ENCODE measurements at places on chromosomes 6 and 20.

DNA sequence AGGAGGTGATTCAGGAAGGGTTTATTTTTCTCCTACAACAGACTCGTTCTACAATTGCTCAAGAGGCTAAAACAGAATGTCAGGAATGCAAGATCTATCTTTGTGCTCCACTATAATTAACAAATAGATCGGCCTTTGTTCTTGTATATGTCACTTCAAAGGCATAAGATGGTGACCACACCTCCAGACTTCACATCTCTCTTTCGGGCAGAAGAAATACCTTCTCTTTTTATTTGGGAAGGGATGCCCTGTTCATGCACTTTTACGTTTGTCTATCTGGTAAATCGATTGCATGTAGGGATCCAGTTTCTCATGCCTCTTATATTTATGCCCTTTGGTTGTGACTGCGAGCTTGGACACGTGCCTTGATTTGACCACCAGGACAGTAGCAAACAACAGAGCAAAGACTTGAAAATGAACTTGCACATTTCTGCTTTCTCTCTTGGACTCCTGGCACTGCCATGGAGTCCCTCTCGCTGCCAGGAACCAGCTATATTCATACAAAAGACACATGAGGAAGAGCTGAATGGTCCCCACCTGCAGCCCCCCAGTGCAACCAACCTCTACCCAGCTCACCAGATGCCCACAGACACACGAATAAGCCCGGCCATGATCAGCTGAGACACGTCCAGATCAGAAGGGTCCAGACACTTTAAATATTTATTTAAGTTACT, 219.8 kb upstream of the STXBP5 start:
- no peak for DNase-seq

DNA sequence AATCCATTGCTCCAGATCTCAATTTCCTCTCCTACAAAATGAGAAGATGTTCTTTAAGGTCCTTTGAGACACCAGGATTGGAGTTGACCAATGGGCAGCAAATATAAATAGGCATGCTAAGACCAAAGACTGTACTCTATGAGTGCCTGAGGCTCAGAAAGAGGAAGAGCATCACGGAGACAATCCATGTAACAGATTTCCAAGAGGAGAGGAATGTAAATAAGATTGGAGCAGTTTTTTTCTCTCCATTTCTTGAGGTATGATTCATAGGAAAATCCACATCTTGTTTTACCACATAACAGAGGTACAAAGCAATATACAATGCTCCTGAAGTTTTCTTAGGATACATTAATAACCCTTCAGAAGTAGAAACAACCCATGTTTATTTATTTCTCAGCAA, 109.8 kb downstream of the UBE3D start:
- no peak for DNase-seq

DNA sequence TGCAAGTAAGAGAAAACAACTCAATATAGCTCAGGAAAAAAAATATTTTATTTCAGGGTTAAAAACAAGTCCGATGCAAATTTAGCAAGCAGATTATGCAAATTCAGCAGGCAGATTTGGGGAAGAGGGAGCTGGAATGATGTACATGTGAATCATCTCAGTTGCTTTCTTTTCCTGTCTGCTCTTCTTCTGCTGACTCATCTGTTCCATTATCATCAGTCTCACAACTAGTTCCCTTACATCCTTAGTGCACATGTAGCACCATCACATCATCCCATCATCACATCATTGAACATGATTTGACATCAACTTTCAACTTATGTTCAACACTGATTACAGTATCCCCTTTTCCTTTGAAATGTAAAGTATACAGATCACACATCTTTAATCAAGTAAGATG, 11.5 kb upstream of the DEFB113 start:
- DNase-seq, result no peak

DNA sequence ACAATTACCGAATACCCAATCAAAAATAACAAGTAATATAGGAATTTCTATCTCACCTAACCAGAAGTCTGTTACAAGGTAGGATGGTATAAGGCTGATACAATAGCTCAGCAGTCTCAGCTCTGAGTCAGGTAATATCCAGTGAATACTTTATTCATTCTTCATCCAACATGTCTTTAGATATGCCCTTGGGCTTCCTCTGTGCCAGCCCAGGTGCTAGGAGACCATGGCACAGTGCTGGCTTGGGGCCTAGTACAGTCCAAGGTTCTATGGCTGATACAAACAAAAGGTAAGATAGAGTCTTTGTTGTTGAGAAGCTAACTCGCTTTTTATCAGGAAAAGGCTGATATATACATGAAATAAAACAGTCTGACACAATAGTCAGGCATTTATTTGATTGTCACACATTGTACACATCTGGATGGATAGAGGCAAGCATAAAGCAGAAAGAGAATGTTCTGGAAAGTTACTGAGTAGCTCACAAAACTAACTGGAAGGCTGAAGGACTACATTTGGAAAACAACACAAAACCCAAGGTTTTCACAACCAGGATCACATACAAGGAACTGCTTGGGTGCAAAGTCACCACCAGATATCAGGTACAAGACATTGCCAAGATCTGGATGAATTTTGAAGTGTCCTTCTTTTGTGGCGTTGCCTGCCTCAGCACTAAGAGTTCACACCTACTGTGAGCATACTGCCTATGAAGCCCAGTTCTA, 110.4 kb upstream of the SCAF8 start:
- DNase-seq, result no peak

- DNase-seq, result no peak
Observed at GRCh38 chr6:161917645-161918044, 643.8 kb upstream of the AGPAT4 start.

GRCh38 chr20:62446888-62447869, 19.8 kb upstream of the RBBP8NL start:
- no peak for DNase-seq

GRCh38 chr6:22249711-22250350, 47.0 kb downstream of the PRL start:
- DNase-seq, result no peak

- DNase-seq, result no peak
Observed at GRCh38 chr6:52877168-52877567, 32.3 kb downstream of the GSTA3 start.

DNA sequence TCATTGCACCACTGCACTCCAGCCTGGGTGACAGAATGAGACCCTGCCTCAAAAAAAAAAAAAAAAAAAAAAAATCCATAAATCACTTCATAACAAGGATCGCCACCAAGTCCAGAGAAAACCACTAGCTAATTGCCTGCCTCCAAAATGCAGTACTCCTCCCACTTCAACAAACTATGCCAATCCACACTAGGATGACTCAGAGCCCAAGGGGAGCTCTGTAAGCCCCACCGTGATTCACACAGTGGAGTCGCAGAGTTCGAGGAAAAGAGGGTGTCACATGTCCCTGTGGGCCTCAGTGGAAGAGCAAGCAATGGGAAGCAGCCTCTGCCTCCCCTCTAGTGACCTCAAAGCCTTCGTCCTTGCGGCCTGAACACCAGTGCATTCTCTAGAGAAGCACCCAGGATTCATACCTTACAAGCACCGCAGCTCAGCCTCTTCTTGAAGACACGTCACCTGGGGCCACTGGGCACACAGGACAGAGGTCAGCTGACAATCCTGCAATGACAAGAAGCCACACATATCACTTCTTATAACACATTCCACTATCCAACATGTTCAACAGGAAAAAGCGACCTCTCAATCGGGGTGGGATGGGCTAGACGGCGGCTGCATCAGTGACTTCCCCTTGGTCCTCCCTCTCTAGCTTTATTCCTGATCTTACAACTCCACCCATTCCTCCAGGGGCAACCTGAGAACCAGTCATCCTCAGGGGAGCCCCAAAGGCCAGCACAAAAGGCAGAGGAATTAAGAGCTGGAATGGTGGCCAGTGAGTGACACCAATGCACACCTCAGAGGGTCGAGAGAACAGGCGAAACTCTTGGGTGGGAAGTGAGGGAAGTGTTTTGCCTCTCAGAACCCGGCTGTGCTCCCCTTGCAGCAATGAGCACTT, 8.9 kb downstream of the SNHG17 start:
- DNase-seq, result no peak

GRCh38 chr20:57794036-57794435, 84.2 kb upstream of the PMEPA1 start:
- no peak for DNase-seq

- DNase-seq, result no peak
Observed at GRCh38 chr20:30611239-30611984, 646.1 kb upstream of the DEFB115 start.

DNA sequence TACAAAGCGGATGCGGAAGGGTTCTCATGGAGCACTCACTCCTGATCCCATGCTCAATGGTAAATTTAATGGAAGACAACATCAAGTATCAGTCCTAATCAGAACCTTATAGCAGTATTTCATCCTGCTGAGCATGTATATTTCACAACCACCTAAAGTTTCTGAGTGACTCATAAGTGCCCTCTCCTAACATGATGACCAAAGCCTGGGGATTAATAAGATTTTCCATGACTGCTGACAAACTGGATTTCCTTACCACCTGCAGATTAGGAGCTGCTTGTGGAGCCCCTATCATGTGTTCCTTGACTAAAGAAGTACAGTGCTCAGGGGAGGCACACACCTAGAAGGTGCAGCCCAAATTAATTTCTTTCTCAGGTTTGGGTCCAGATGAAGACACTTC, 112.8 kb downstream of the INSM1 start:
- no peak for DNase-seq

GRCh38 chr20:23078351-23079015, 7.6 kb downstream of the CD93 start:
- DNase-seq, result no peak

DNA sequence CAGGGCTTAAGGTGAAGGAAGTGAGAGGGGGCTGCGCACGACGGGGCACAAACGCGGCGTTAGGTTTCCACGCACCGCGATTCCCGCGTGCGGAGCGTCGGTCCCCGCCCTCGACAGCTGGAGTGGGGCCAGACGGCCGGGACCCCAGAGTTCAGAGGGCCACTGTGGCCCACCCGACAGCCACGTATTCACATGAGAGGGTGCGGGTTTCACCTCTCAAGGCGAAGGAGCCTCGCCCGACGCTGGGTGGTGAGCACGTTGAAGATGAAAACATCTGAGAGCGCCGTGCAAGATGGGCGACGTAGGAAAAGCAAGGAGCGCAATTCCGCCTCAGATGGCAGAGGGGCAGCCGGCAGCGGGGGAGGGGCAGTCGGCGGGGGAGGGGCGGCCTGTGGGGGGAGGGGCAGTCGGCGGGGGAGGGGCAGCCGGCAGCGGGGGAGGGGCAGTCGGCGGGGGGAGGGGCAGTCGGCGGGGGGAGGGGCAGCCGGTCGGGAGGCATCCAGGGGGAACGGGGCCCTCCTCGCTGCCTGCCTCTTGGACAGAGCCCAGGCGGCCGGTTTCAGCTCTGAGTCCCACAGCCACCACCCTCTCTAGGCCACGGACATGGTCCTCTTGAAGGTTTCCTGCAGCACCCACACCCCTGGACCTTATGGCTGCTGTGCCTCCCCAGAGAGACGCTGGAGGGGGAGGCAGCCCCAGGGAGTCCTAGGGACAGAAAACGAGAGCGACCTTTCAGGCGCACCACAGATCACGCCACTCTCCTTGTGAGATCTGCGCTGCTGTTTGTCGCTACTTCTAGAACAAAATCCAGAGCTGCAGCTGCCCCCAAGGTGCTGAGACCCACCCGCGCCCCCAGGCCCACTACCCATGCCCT, 113.7 kb downstream of the DLL1 start:
- no peak for DNase-seq

DNA sequence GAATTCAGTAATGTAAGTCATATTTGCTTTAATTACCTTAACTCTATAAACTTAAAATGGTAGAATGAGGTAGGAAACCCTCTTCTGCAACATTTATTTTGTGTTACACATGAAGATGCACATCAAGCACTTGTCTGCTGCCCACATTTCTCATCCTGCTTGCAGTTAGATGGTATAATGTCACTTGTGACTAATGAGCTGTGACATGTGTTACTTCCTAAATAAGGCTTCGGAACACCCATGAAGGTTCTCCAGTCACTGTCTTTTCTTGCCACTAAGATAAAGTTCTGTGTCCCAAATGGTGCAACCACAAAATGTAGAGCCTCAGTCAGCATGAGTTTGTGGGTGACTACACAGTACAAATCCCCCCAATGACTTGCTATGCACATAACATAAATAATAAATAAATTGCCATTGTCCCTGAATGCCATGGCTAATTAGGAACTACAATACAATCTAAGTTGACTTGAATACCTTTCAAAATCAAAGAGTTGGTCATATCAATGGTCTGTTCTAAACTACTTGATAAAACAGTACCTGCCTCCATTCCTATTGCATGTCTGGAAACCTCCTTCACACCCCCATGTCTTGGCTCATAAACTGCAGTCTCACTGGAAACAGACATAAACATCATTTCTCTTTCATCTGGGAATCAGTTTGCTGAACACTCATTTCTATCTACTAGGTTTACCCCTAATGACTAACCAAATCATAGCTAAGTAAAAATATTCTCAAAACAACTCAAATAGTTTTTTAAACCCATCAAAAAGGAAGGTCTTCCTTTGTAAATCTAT, 157.2 kb downstream of the PTPRK start:
- no peak for DNase-seq

GRCh38 chr6:169473663-169474062, 220.0 kb upstream of the THBS2 start:
- DNase-seq, result no peak

DNA sequence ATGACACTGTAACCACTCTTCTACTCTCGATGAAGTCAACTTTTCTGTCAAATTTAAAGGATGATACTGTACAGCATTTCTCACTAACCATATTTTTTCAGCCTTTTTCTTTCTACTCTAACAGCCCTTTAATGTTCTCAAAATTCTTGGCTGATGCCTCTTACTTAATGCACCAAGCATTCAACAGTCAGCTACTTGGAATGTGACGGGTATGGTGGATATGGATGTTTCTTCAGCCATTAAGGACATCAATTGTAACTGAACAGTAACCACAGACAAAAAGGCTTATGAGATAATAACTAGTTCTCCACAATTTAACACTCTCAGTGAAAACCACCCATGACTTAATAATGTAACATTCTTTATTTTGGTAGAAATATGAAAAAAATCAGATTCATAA, 467.2 kb upstream of the ZNF337 start:
- DNase-seq, result no peak

- no peak for DNase-seq
Observed at GRCh38 chr6:44594481-44594880, 207.0 kb downstream of the CDC5L start.

DNA sequence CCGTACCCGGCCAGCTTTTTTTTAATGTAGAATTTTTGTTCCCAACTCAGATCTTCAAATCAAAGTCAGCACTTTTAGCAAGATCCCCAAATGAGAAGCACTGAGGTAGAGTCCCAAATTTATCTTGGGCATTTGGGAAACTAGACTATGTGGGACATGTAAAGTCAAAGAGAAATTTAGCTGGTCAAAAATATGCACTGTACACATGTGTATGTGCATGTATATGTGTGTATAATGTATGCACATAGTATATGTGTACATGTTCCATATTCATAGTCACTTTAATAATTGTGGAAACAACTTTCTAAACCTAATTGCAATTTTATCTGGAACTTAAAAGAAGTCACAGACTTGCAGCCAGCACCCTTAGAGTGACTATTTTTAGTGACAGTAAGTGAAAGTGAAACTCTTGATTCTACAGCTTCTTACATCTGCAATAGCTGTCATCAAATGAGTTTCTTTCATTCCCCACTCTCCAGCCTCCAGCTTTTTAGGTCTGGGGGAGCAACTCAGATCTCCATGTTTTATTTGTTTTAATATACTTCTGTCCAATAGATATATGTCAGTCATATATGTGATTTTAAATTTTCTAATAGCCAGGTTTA, 53.6 kb downstream of the CDC40 start:
- no peak for DNase-seq

GRCh38 chr6:158765499-158766068, 53.6 kb downstream of the EZR start:
- DNase-seq, result no peak

GRCh38 chr6:156534594-156534993, 242.6 kb upstream of the ARID1B start:
- DNase-seq, result no peak
